ENCODE measurements at places on chromosomes 3 and 15. TPM values are rescaled to one million over a fixed set of nuclear protein-coding genes. Genes with fewer than 3 reads are reported as not detected.

- H3K27me3 ChIP-seq, result no peaks in the 10 kb centered on the region
- no peak overlapping the region for H3K27ac ChIP-seq
- peak; percentile 34 for DNase-seq
- H3K4me1 ChIP-seq, result no peaks in the 10 kb centered on the region
- no peaks in the 10 kb centered on the region for H3K36me3 ChIP-seq
Measured at GRCh38 chr3:159852821-159853505, 135.7 kb upstream of the IL12A start.

TMEM89 gene
- not detected for total RNA-seq

DNA sequence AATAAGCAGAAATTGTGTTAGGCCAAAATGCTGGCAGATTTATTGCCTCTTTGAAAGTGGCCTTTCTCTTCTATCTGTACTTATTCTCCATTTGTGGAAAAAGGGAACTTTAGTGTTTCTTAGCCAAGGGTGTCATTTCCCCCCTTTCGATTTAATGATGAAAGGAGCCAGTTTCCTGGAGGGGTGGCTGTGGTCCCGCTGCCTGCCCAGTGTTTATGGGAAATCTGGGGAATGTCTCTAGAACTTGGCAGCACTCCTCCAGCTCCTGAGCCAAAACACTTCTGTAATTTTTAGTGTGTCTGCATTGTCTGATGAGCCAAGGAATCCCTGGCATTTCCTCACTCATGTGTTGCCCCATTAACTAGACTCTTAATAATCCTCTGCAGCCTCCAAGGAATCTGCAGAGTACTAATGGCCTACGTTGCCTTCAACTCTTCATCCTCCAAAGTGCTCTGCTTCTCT lies 448.8 kb downstream of the GRM7 start:
- H3K27ac ChIP-seq, result no peak overlapping the region
- DNase-seq, result no peak
- no peaks in the 10 kb centered on the region for H3K4me1 ChIP-seq
- no peak overlapping the region for H3K4me3 ChIP-seq

SLC2A2 gene
- 162 TPM for total RNA-seq

DNA sequence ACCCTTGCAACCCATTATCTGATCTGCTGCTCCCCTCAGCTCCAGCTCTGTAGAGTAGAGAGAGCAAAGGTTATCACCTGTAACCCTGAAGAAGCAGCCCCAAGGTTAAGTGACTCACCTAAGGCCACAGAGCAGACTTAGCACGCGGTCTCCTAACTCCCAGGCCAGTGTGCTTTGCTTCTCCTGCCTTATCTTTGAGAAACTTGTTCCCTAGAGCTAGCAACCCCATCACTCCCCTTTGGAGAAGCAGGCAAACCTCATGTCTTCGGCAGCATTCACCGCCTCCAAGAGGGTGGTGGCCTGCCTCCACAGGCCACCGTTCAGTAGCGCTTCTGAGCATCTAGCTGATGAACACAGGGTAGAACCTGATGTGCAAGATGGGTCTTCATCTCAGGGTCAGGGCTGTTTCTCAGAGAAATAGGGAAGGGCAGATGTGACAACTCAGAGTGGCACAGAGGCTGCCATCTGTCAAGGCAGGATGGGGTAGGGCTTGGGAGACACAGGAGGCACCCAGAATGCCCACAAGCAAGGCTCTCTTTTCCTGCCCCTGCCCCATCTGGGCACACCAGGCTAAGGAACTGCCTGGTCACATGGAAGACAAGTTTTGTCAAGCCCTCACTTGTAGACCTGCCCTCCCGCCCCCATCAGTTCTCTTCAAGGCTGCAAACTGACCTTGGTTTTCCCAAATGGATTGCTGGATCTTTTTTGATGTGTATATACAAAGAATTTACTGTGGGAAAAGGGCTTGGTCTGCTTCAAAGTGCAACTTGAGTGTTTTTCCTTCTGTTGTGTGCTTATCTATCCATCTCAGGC lies 34.9 kb upstream of the CLK3 start:
- no peaks in the 10 kb centered on the region for H3K36me3 ChIP-seq
- no peaks in the 10 kb centered on the region for H3K27me3 ChIP-seq
- H3K4me1 ChIP-seq, result no peaks in the 10 kb centered on the region

- H3K27ac ChIP-seq, result no peak overlapping the region
- no peaks in the 10 kb centered on the region for H3K4me1 ChIP-seq
- H3K4me3 ChIP-seq, result no peak overlapping the region
- no peak for DNase-seq
- H3K27me3 ChIP-seq, result no peaks in the 10 kb centered on the region
- H3K36me3 ChIP-seq, result no peaks in the 10 kb centered on the region
Measured at GRCh38 chr3:99031778-99032177, 130.3 kb upstream of the DCBLD2 start.

NOX5 gene
- 0.15 TPM for total RNA-seq

- H3K27ac ChIP-seq, result no peak overlapping the region
- H3K27me3 ChIP-seq, result no peaks in the 10 kb centered on the region
- DNase-seq, result no peak
- H3K4me3 ChIP-seq, result no peak overlapping the region
Measured at GRCh38 chr15:99509686-99510461, 55.9 kb upstream of the MEF2A start.

- peaks cover 7% of the 10 kb centered on the region for H3K36me3 ChIP-seq
- no peaks in the 10 kb centered on the region for H3K4me1 ChIP-seq
- no peak for DNase-seq
- H3K4me3 ChIP-seq, result no peak overlapping the region
- no peaks in the 10 kb centered on the region for H3K27me3 ChIP-seq
Measured at GRCh38 chr3:134544316-134544715, 58.5 kb downstream of the CEP63 start.

GRCh38 chr15:58467722-58468423 lies 36.1 kb downstream of the LIPC start:
- DNase-seq, result peak; percentile 66
- H3K36me3 ChIP-seq, result no peaks in the 10 kb centered on the region
- no peaks in the 10 kb centered on the region for H3K4me1 ChIP-seq
- no peaks in the 10 kb centered on the region for H3K27me3 ChIP-seq
- peak overlapping the region; percentile 20 for H3K4me3 ChIP-seq
- peak overlapping the region; percentile 69 for H3K27ac ChIP-seq

- H3K4me1 ChIP-seq, result no peaks in the 10 kb centered on the region
- H3K27me3 ChIP-seq, result no peaks in the 10 kb centered on the region
- H3K36me3 ChIP-seq, result no peaks in the 10 kb centered on the region
Measured at GRCh38 chr3:68206524-68207117, 552.2 kb upstream of the SUCLG2 start.

CCR3 gene
- not detected for total RNA-seq

- H3K27me3 ChIP-seq, result no peaks in the 10 kb centered on the region
- H3K27ac ChIP-seq, result no peak overlapping the region
- no peak for DNase-seq
Measured at GRCh38 chr3:194470615-194471014, 16.2 kb downstream of the ATP13A3 start.

DNA sequence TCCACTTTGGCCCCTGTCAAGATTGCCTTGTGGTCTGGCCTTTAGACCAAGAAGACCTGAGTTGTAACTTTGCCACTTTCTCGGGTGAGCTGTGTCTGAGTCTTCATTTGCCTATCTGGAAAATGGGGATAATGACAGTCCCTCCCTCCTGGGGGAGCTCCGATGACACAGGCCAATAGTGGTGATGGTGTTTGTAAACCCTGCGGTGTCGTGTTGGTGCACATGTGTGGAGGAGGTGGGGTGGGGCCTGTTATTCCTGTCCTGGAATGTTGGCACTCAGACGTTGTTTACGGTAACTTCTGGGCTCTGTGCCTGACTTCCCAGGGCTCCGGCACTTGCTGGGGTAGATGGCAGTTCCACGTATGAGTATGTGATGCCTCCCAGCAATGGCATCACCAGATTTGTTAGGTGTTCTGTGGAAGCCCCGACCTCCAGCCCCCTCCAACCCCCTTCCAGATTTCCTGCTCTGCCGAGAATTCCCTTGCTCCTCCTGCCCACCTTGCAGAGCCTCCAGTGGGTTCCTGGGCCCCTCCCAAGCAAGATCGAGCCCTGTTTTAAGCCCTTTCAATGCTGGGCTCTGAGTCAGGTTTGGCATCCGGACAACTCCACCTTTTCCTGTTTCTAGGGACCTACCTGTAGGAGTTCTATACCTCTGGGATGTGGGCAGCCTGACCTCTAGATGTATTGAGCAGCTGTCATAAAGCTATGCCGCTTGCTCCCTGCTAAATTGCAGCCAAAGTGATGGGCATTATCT lies 31.4 kb downstream of the HRH1 start:
- H3K4me1 ChIP-seq, result no peaks in the 10 kb centered on the region
- peak; percentile 50 for DNase-seq
- no peak overlapping the region for H3K27ac ChIP-seq

- H3K36me3 ChIP-seq, result no peaks in the 10 kb centered on the region
- H3K4me3 ChIP-seq, result no peak overlapping the region
- no peak overlapping the region for H3K27ac ChIP-seq
- H3K4me1 ChIP-seq, result no peaks in the 10 kb centered on the region
Measured at GRCh38 chr3:37967260-37967881, 23.2 kb upstream of the VILL start.
